Inflammatory macrophage treated with lipopolysaccharide for 1 hour (primary cell): ENCODE measurements at places on chromosomes 2 and 18.

DNA sequence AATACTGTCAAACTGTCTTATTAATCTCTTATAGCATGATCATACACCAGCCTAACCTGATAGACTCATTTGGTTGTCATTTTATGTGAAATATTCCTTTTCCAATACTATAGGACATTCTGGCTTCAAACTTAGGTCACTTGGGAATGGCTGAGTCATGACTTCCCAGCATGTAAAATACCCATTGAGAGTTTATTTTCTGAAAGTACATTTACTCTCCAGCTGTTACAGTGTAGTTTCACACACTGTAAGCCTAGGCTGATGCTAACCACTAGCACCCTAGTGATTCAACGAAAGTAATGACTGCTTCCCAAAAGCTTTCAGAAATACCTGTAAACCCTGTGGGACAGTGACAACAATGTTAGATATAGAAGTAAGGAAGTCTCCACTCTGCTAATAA, 93.8 kb downstream of the FIGN start:
- no peak for DNase-seq

- DNase-seq: no peak
Measured at GRCh38 chr2:53867169-53867568, 7.4 kb upstream of the GPR75 start.

GRCh38 chr2:74188018-74188601, 9.4 kb upstream of the MOB1A start:
- no peak for DNase-seq

DNA sequence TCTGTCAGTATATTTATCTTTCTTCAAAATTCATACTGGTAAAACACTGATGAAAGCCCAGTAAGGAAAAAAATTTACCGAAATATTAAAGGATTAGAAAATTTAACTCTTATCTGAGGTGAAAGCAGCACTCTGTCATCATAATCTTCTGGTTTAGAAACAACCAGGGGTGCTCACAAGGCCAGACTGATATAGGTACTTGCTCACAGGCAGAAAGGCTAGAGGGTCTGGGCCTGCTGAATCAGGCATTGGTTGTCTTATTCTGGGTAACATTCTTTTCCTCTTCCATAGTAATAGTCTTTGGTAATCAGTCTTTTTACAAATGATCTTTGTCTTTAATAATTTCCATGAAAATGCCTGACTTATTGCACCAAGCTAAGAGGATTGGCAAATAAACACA, 221.4 kb upstream of the TFPI start:
- no peak for DNase-seq

GRCh38 chr2:213221957-213222356, 62.3 kb upstream of the SPAG16 start:
- no peak for DNase-seq
